Activated CD8-positive, alpha-beta T cell treated with anti-CD3 and anti-CD28 coated beads, Interleukin-2, amount 10 ng/mL, durations not matched to agents 7 days and 5 days (primary cell): ENCODE measurements at places on chromosomes 16 and 17. TPM values are rescaled to one million over a fixed set of nuclear protein-coding genes. Genes with fewer than 3 reads are reported as not detected.
A peak's percentile ranks its signal among the peaks of the same experiment; 100 is the strongest.

The COX10 gene
- total RNA-seq, result 23.3 TPM

The ZDHHC1 gene
- total RNA-seq, result not detected

- DNase-seq, result no peak
Observed at GRCh38 chr17:43010667-43011308, 4.2 kb downstream of the IFI35 start.

The KRTAP3-1 gene
- total RNA-seq, result not detected

The KIF1C gene
- total RNA-seq, result 45.3 TPM

DNA sequence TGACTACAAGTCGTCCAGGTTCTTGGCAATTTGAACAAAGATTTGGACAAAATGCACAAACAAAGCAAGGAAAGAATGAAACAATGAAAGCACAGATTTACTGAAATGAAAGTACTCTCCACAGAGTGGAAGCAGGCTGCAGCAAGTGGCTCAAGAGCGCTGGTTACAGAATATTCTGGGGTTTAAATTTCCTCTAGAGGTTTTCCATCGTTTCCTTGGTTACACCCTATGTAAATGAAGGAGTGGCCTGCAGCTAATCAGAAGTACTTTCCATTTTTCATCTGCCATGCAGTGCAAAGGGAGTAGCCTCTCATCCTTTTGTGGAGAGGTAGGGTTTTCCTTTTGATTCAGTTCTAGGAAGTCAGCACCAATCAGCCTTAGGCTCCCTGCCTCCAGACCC lies 11.8 kb downstream of the STXBP4 start:
- no peak for DNase-seq

DNA sequence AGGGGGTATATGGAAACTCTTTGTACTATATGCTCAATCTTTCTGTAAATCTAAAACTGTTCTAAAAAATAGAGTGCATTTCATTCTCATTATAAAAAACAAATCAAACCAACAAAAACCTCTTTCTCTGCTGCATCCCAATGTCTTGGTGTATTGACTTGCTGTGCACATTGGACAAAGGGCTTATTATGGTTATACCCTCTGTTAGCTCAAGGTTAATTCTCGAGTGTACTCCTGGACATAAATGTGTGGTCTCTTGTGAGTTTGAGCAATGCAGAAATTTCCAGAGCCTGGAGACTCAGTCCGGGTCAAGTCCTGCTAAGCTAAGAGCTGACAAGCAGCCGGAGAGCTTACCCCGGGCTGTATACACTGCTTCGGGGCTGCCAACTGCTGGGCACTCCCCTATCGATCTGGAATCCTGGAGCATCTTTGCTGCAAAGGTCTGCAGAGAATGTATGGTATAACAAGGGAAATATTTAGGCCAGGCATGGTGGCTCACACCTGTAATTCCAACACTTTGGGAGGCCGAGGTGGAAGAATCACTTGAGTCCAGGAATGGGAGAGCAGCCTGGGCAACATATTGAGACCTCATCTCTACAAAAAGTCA lies 66.2 kb upstream of the BRD7 start:
- peak; percentile 5 for DNase-seq

DNA sequence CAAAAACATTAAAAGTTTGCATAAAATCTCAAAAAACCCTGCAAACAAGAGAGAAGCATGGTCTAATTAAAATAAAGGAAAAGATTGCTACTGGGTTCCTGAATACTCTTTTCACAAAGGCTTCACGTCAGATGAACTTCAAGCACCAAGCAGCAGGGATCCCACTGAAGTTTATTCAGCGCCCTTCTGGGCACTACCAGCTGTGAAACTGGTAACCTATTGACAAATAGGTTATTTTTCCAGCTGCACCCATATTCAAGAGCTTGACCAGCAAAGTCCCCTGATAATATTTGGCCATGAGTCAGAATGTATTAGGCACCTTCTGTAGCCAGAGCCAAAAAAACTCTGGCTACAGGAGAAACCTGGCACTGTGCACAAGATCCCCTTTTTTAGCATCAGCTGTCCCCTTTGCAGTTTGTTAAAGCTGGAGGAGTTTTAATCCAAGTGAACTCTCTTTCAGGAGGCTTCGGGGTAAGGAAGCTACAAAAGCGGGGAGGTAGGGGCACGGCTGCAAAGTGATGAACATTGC lies 60.3 kb downstream of the GRIN2A start:
- DNase-seq, result no peak

The GAST gene
- not detected for total RNA-seq

DNA sequence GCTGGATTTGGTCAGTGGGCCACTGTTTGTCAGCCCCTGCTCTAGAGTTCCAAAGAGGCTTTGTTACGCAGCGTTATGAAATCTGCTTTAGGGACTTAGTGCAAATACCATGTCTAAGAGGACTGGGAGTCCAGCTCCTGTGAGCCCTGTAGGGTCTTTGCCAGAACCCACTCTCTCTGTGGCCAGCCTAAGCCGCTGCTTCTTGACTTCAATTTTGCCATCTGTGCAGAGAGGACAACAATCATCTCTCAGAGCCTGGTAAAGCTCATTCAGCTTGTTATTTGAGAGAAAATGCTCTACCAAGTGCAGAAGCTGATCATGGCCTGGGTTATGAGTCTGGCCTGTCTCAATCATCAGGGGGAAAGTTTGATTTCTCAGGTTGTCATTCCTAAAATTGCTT lies 17.9 kb downstream of the CA10 start:
- no peak for DNase-seq

- no peak for DNase-seq
Observed at GRCh38 chr17:43020030-43020621, 2.1 kb downstream of the VAT1 start.
